ENCODE measurements at places on chromosomes 7 and 10.
A peak's percentile ranks its signal among the peaks of the same experiment; 100 is the strongest.

DNA sequence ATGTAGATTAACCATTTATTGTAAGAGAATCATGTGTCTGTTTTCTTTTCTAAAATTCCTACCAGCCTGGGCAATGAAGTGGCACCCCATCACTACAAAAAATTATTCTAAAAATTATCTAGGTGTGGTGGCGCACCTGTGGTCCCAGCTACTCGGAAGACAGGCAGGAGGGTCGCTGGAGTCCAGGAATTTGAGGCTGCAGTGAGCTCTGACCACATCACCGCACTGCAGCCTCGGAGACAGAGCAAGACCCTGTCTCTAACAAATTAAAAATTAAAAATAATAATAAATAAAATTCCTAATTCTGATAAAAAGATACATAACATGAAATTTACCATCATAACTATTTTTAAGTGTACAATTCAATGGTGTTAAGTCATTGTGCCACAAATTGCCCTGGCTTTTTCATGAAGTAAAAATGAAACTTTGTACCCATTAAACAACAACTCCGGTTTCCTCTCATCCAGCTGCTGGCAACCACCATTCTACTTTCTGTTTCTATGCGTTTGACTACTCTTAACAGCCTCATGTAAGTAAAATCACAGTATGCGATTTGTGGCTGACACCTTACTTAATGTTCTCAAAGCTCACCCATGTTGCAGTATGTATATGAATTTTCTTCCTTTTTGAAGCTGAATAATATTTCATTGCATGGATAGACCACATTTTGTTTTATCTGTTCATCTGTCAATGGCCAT is 20.6 kb upstream of the USP6NL start:
- DNase-seq = no peak

DNA sequence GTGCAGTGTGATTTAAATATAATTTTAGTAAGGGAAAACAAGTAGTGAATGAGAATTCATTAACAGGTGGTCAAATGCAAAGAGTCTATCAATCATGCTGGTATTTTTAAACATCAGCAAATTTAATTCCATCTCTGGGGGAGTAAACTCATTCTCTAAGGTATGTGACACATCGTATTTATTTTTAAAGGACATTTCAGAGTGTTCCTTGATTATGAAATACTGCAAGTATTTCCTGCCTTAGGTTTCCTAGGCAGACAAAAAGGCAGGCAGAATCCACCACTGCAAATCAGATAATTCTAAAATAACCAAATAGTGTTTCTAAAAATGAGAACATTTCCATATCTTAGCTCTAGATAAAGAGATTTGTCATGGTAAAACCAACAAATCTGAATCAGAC is 193.8 kb downstream of the LRRTM3 start:
- no peak for DNase-seq

GRCh38 chr7:44935583-44935982 is 43.2 kb downstream of the MYO1G start:
- DNase-seq = peak; percentile 95

- DNase-seq = no peak
Measured at GRCh38 chr7:123608991-123609882, 7.6 kb downstream of the ASB15 start.

DNA sequence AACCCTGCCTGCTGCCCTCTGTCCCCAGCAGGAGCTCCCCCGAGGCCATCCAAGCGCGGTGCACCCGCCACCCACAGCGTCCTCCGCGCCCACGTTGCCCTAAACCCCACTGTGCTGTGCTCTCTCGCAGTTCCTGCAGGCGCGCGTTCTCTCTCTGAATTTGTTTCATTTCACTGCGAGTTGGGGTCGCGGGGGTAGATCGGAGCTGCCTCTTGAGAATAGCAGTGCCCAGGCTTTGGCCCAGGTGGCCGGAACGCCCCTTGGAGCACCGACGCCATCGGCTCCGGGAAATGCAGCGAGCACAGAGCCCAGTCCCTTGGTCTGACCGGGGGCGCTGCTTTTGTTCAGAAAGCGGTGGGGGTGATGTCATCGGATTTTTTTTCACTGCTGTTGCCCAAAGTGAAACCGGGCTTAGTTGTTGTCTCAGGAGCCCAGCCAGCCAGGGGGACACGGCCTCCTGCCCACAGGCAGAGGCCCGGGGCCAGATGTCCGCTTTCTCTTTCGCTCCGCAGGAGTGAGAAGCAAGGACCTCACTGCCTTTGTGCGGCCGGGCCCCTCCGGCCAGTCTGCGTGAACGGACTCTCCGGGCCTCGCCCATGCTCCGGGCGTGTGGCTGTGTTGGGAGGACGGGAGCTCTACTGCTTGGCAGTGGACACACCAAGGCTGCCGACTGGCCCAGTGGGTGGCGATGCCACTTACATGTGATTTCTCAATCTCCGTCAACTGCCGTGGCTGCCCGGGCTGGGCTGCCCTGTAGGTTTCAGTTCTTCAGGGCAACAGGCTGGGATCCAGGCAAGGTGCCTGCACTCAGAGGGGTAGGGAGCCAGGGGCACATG is 43.1 kb downstream of the FOXK1 start:
- peak; percentile 82 for DNase-seq

Data from NB4 (cell line).